ENCODE measurements at places on chromosomes 6 and 20.
A peak's percentile ranks its signal among the peaks of the same experiment; 100 is the strongest.

DNA sequence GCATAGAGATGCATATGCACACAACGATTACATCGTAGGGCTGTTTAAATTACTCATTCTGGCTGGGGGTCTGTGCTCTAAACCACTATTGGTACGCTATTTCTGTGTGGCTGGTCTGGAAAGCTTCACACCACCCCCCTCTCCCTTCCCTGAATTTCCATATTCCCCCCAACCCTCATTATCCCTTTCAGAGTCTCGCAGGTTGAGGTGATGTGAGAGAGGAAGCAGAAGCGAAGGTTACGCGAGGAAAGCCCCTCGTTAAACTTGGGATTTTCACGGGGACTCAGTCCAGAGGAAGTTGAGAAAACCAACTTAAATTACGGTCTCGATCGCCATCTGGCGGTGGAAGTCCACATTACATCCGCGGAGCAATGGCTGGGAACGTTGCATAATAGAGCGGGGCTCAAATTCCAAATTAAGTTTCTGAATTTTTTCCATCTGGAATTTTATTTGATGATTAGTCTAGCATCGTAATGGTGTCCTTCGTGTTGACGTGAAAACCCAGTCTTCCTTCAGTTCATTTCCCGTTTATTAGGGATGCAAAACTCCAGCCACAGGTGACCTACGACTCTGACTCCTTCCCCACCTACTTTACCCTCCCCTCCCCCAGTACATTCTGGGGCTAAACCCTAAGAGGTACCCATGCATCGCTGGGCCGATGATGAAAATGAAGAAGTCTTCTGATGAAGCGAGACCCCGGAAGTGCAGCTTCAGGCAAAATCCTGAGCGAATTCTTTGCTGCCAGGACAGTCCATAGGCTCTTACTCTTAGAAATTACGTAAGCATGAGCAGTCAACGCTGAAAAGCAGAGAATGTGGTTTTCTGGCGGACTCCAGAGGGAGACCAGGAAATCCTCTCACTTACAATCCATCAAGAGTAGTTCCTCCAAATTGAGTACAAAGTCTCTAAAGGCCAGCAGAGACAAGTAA lies 19.7 kb downstream of the HLA-DOB start:
- DNase-seq = peak; percentile 71

- DNase-seq = peak; percentile 48
Observed at GRCh38 chr6:33694401-33694931, 17.0 kb downstream of the UQCC2 start.

DNA sequence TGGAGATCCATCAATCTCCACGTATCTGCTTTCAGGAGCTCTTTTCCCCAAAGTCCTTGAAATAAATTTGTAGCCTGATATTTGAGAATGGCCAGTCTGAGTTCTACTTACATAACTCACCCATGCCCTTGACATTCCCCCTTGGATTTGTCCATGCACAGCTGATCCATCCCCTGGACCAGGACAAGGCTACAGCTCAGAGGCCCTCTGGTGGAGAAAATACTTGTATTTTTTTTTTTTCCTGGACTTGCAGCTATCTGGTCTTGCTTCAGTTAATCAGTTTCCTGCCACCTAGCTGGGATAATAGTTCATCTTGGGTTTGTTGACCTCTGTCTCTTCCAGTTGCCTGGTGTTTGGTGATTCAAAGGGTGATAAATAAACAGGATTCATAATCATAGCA lies 467.6 kb downstream of the DHX35 start:
- no peak for DNase-seq

DNA sequence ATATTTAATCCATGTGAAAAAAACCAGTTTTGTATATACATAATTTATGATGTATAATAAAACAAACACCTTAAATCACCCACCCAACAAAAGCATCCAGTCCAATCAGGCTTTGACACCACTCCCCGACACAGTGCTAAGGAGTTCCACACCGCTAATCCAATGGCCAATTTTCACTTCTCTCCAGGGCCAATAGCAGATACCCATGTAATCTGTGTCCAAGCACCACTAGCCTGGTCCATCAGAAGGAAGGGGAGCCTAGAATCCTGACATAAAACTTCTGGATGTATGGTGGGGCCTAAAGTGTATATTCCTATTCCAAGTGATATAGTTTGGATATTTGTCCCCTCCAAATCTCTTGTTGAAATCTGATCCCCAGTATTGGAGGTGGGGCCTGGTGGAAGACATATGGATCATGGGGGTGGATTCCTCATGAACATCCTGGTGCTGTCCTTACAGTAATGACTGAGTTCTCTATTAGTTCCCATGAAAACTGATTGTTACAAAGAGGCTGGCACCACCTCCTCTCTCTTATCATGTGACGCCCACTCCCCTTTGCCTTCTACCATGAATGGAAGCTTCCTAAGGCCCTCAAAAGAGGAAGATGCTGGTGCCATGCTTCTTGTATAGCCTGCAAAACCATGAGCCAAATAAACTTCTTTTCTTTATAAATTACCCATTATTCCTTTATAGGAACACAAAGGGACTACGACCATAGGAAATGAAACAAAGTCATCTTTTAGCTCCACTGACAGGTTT lies 20.8 kb downstream of the RALGAPA2 start:
- no peak for DNase-seq

GRCh38 chr6:90914312-90914711 lies 327.4 kb upstream of the MAP3K7 start:
- DNase-seq = no peak

DNA sequence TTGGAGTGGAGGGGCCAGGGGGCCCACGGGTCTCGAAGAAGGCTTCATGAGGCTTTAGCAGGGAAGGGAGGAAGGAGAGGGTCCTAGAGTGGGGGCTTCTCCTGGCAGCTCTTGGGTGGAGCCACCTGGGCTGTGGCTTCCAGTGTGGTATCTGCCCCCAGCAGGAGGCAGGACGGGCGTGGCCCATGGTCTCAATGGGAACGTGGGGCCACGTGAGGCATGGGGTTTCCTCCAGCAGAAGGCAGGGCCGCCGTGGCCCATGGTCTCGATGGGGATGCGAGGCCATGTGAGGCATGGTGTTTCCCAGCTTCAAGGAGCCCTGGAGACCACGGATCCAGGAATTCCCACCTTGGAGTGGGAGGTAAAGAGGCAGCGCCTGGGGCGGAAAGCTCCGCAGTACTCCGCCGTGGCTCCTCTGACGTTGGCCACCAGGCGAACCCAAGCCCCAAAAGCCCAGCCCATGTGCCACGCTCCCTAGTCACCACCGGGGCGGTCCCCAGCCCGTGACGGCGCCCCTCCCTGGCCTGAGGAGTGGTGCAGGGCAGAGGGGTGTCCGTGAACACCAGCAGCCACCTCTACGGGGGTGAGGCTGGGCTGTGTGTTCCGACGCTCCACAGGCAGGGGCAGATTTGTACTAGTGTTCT lies 62.0 kb upstream of the GATA5 start:
- DNase-seq = no peak

- DNase-seq = no peak
Observed at GRCh38 chr6:43778131-43778855, 8.3 kb downstream of the VEGFA start.

DNA sequence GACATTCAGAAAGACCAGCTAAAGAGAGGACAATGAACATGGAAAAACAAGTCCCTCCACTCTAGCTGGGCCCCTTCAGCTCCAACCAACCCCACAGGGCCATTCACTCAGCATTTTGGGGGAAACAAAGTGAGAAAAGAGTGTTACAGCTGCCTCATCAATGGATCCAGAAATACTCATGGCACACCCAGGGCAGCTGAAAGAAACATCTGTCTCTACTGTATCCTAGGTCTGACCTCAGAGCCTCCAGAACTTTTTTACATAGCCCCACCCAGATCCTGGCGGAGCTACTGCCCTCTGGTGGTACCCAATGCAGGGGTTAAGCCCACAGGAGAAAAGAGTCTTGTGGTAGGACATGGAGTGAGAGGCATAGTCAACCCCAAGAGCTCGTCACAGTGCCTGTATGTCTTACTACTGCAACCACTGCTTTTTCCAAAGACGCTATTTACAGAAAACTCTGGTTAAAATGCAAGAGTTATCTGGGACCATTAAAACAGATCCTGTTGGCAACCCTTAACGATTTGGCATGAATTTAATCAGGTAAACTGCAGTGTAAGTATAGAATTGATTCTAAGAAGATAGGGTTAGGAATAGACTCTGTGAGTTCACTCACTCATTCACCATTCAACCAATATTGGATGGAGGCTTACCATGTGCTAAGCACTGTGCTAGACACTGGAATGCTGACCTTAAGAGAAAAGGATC lies 37.4 kb upstream of the FAM83C start:
- DNase-seq = peak; percentile 22

GRCh38 chr6:683742-684440 lies 9.0 kb downstream of the EXOC2 start:
- DNase-seq = no peak

GRCh38 chr6:35166520-35166919 lies 25.4 kb upstream of the TCP11 start:
- no peak for DNase-seq

DNA sequence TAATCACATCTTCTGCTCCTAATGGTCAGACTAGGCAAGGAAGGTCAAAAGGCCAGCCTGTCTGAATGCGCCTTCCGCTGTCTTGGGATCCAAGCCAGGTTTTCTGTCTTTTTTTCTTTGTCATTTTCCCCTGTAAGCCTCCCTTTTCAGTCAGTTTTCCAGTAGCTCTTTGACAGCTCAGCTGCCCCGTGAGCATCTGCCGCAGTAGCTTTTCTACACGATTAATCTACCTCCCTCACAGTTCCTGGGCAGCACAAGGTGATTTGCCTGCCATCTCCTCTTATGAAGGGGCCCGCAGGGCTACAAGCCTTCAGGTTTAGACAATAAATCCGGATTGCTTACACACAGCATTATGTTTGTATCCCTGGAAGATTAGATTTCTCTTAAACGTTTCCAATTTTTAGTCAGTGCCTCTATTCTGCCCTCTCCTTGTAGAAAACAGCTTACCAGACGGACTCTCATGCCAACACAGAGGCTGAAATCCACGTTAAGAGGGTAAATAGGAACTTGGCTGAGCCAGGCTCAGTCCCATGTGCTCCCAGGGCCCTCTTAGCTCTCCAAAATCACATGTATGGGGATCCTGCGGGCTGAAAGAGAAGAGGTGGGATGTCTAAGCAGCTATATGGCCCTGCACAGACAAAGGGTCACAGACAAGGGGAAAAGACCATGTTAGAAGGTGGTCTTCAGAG lies 77.2 kb downstream of the LY86 start:
- no peak for DNase-seq

DNA sequence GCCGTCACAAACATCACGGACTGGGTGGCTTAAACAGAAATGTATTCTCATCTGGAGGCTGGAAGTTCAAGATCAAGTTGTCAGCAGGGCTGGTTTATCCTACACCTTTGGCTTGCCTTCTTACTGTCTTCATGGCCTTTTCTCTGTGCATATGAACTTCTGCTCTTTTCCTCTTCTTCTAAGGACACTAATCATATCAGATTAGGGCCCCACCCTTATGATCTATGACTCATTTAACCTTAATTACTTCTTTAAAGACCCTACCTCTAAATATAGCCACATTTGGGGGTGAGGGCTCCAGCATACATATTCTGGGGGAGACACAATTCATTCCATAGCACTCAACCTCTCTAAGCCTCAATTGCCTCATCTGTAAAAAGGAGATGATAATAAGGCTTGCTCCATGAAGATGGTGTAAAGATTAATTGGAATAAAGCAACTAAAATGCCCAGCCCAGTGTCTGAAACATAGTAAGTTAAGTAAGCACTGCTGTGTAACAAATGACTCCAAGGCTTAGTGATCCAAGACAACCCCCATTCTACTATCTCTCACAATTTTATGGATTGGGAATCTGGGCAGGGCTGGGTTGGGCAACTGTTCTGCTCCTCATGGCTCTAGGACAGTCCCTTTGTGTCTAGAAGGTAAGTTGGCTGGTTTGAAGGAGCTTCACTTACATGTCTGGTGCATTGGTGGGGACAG lies 119.8 kb downstream of the BANF2 start:
- DNase-seq = no peak

GRCh38 chr6:29941916-29942274 lies 437 bp upstream of the HLA-A start:
- no peak for DNase-seq

GRCh38 chr20:50580016-50580747 lies 70.0 kb downstream of the PTPN1 start:
- DNase-seq = peak; percentile 32

DNA sequence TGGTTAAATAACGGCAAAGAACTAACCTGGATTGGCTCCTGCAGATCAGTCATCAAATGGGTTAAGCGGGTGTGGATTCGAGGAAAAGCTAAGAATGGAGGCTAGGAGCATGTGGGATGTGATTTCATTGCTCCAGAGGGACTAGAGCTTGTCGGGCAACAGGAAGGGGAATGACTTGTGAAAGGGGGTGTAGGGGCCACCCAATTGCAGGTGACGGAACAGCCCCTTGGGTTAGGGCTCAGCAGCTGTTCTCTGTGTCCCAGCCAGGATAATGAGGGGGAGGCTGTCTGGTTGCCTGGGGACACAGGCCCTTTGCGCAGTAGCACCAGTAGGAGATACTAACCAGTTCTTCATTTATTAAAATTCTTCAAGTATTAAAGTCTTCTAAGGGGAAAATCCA lies 25.0 kb upstream of the MRPS18A start:
- DNase-seq = no peak

GRCh38 chr6:163337958-163338357 lies 76.6 kb upstream of the QKI start:
- no peak for DNase-seq

DNA sequence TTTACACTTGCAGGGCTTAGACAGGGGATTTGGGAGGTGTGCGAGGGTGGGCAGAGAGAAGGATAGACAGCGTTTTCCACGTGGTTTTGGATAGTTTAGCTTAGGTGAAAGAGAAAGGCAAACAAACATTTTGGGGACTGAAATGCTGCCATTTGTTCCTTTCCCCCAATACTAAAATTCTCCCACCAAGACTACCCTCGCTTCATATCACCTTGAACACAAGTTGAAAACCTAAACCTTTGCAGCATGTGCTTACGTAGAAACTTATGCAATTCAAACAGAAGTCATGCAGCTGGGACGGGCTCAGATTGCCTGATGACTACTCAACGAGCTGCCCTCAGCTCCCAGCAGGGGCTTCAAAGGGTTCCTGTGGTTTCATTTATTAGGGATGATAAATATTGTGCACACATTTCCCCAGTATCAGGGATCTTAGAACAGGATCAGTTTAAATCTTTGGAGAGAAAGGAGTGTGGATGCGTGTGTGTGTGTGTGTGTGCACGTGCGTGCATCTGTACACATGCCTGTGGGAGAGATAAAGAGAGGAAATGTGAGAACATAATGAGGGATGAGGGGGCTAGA lies 77.3 kb downstream of the SLC22A23 start:
- DNase-seq = no peak

DNA sequence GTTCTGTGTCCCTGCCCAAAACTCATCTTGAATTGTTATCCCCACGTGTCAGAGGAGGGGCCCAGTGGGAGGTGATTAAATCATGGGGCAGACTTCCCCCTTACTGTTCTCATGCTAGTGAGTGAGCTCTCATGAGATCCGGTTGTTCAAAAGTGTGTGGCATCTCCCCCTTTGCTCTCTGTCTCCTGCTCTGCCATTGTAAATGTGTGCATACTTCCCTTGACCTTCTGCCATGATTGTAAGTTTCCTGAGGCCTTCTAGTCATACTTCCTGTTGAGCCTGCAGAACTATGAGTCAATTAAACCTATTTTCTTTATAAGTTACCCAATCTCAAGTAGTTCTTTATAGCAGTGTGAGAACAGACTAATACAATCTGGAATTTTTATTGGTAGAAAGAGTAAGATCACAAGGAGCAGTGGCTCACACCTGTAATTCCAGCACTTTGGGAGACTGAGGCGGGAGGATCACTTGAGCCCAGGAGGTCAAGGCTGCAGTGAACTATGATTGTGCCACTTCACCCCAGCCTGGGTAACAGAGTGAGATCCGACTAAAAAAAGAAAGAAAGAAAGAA lies 47.1 kb upstream of the SLC22A16 start:
- no peak for DNase-seq

GRCh38 chr20:19920381-19921138 lies 96.6 kb upstream of the NAA20 start:
- DNase-seq = no peak
